Effector memory CD8-positive, alpha-beta T cell (primary cell): ENCODE measurements at places on chromosomes 2 and 18.

DNA sequence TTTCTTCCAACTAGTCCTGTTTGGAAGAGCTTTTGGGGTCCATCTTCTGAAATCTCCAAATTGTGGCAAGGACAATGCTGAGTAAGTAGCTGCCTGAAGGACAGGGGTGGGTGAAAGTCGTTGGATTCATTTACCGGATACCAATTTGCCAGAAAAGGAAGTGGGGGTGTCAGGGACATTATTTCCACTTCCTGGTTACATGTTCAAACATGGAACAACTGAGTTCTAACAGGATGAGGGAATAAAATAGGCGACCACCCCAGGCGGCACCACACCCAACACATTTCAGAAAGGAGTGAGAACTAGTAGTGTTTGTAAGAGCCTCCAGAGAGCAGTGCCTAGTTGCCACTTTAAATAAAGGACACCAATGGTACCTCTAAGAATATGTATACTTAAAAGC lies 158.6 kb upstream of the SERTAD2 start:
- no peak for DNase-seq

GRCh38 chr18:21457179-21457535 lies 143.3 kb downstream of the ESCO1 start:
- DNase-seq = no peak

- no peak for DNase-seq
Observed at GRCh38 chr2:35978218-35978617, 377.4 kb upstream of the CRIM1 start.

GRCh38 chr2:163353551-163353950 lies 382.3 kb downstream of the FIGN start:
- no peak for DNase-seq

GRCh38 chr2:241770185-241770935 lies 6.3 kb upstream of the GAL3ST2 start:
- no peak for DNase-seq

DNA sequence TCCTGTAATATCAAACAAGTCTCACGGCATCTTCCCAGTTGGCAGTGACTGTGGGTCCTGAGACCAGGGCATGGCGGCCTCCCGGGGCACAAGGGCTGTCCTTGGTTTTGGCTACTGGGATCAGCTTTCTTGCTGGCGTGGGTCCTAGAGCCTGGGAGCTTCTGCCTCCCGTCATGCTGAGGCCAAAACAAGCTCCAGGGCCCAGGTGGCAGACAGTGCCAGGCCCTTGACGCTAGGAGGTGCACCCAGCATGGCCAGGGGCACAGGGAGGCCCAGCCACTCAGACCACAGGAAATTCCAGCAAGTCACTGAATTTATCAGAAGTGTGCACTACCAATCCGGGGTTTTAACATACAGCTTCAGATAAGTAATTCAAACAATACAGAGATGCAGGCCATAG lies 184.7 kb downstream of the EIPR1 start:
- DNase-seq = no peak

DNA sequence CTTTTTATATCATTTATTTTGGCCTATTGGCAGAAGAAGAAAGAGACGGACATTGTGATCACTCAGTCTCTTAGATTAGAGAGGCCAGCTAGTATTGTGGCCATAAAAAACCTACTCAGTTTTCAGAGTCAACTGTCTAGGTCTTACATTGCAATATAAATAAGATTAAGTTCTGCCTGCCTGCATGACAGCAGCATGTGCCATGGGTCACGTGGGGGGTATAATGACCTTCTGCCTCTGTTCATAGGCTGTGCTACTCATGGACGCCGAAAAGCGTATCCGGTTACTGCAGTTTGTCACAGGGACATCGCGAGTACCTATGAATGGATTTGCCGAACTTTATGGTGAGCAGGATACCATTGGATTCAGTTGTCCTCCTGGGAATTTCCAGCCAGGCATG lies 238.5 kb downstream of the ALPK2 start:
- DNase-seq = no peak

DNA sequence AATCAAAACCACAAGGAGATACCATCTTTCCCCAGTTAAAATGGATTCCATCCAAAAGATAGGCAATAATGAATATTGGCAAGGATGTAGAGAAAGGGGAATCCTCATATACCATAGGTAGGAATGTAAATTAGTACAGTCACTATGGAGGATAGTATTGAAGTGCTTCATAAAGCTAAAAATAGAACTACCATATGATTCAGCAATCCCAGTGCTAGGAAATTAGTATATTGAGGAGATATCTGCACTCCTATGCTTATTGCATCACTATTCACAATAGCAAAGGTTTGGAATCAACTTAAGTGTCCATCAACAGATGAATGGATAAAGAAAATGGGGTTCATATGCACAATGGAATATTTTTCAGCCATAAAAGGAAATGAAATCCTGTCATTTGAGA lies 251.2 kb downstream of the ZNF804A start:
- no peak for DNase-seq

DNA sequence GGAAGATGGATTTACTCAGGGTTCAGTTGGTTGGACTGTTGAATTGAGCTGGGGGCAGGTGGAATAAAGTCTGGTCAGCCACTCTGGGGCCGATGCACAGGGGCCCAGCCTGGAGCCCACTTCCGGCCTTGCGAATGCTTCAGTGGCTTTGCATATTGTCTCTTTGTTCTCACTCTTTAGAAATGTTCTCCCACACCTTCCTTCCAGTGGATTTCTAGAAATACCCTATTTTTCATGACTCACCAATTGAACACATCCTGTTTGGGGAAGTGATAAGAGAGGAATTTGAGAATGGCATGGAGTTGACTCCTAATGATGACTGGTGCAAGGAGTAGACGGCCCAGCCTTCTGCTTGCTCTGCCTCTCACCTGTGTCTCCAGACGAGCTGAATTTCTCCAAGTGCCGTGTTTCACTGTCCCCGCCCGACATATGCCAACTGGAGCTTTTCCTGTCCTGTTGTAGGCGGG lies 28.1 kb downstream of the ASAP2 start:
- DNase-seq = no peak

GRCh38 chr2:110771547-110772382 lies 39.4 kb downstream of the ACOXL start:
- DNase-seq = no peak

GRCh38 chr2:55011831-55012671 lies 38.2 kb downstream of the RTN4 start:
- no peak for DNase-seq

DNA sequence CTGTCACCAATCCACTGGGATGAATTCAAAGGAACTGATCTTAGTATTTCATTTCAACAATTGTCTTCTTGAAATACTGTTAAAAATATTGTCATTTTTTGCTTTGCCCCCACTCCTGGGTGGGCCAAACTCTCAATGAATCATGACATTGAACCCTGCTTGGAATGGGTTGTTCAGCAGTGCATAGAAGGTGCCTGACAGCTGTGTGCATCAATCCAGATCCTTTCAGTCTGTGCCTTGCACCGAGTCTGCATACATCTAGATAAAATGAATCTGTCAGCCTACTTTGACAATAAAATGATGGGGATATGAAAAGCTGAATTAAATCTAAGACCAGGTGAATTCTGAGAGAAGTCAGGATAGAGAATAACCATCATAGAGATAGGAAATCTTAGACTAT lies 706.6 kb downstream of the CBLN2 start:
- DNase-seq = no peak
